ENCODE measurements at places on chromosomes 3 and 15.

GRCh38 chr3:87413814-87414213 is 137.4 kb upstream of the POU1F1 start:
- no peak for DNase-seq

- DNase-seq: no peak
Measured at GRCh38 chr3:149428087-149428486, 46.4 kb upstream of the TM4SF4 start.

DNA sequence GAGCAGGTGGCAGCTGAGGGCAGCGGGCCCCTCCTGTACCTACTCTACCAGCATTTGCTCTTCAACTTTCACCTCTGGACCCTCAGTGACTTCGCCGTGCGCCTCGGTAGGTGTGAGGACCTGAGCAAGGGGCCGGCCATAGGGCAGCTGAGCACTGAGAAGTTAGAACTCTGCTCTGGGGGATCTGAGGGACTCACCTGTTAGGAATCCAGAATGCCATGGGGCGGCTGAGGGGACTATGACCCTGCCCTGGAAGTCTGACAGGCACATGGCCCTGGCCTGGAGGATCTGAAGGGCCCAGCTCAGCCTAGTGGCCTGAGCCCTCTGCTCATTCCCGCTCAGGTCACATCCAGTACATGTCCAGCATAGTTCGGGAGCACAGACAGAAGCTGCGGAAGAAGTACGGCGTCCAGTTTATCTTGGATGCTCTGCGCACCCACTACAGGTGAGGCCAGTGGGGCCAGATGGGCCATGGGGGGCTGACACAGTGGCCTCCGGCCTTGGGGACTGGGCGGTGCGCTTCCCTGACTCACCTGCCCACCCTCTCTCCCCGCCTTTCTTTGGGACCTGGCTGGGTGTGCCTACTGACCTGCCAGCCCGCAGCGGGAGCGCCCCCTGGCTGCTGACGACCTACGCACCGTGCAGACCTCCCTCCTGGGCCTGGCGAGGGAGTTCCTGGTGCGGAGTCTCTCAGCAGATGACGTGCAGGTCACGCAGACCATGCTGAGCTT is 18.8 kb downstream of the NBEAL2 start:
- DNase-seq: peak; percentile 98

DNA sequence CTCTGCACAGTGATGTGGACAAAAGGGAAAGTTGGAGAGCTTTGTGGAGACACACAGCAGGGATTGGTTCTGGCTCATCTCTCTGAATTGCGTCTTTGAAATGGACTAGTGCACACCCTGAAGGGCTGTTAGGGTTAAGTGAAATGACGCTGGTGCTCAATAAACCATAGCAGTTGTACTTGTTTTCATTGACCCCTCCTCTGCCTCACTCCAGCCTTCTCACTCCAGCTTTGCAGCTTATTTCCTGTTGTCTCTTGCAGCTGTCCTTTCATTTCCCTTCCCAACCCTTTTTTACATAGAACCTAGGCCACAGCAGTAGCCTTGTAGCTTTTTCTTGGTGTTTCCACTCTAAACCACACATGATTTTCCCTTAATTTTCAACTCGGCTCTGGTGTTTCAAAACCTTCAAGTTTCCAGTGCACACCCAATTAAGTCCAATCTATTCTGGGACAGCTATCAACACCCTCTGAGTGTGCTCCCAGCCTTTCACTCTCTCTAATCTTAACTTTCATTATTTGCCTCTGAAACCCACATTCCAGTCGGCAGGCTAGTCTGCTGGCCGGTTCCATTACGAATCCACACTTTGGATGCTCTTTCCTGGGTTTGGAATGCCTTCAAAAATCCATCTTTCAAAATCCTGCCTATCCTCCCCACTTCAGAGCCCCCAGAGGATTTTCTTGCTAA is 6.4 kb downstream of the C3orf52 start:
- DNase-seq: no peak

DNA sequence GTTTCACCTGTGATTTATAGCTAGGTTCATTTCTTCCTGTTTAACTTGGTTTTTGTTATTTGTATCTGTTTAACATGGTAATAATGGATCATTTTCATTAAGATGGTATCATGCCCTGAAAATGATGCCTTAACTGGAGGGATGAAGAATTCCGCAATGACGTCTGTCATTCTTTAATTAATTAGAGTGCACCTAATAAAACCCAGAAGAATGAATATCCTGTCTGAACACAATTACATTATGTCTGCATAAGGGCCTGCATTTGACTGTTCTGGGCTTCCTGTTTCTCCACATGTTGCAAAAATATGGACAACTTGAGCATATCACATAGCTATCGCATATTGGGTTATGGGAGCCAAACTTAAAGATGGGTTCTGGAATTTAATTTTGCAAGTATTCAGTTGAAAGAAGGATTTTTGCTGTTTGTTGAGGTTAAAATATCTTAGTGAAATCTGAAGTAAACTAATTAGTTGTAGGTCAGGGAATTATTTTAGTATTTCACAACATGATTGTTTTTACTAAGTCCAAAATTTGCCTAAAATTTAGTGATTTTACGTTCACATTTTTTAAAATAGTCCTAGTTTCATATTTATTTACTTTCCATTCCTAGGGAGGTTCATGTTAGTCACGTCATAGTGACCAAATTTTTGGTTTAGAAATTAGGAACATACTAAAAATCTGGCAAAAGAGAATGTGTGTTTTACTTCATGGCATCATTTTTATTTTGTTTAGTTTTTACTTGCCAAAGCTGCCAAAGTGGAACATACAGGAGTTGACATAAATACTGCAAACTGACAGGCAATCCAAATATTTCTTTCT is 321.0 kb upstream of the TGFBR2 start:
- DNase-seq: no peak

DNA sequence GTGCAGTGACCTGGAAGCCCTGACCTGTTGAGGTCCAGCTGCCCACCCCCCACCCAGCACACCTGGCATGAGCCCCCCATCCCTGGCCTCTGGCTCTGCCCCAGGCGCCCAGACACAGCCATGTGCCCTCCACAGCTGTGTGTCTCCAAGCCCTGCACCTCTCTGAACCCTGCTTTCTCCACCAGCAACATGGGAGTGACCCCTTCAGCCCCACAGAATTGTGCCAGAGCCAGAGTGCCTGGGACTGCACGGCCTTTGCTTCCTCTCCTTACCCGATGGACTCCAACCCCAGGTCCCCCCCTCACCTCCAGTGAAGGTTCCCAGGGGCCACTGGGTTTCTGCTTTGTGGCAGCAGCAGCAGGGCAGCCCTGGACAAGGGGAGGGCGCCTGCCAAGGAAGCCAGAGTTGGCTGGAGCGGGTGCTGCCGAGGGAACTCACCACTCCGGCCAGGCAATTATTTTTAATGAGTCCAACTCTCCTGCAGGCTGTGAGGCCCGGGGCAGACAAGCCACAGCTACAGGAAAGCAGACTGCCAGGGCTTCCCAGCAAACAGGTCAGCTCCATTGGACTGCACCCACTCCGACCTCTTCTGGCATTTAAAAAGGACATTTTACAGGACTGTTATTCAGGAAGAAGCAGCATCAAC is 24.1 kb downstream of the PRR20G start:
- DNase-seq: no peak

DNA sequence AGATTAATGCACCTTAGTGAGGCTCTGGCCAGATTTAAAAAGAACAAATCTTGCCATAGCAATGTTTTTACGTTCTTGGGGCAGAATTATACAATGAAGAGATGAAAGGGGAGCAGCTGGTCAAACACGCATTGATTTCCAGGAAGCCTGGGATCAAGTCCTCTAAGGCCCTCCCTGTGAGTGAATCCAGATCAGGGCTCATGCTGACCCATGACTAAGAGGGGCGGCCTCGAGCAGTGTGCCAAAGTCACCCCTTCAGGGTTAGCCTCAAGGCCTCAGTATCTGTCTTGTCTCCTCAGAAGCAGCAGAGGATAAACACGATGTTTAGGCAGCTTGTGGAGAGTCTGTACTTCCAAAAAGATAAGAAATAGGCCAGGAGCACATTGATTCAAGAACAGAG is 9.3 kb upstream of the RBP1 start:
- no peak for DNase-seq

DNA sequence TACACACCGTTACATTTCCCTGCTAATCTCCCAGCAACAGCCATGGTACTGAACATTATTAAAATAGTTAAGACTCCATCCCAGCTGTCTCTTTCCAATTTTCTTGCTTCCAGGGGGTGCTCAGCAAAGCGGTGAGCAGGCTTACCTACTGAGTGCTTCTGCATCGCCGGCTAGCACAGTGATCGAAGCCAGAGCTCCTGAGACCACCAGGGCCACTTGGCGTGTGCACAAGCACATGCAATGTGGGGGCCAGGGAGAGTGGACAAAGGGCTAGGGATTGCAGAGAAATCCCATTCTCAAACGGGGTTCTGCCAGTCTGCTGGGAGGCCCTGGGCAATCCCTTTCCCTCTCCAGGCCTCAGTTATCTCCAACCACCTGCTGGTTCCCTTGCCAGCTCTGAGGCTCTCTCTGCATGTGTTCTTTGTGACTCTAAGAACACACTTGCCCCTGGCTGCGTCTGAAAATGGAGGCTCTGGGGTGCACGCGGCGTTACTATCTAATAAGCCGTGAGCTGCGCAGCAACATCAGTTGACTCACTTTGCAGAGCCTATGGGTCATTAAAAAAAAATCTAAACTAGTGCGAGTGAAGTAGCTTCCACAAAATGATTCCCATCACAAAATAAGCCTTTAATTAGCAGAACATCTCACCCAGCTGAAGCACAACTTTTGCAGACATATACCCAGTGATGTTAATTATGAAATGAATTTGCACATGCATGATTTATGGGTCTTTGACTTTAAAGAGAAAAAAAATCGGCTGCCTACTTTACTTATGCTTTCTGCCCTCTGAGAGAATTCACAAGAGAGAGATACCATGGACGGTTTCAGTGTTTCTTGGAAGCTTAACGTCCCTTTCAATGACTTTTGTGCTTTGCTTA is 271.5 kb downstream of the TLE3 start:
- DNase-seq: peak; percentile 57

DNA sequence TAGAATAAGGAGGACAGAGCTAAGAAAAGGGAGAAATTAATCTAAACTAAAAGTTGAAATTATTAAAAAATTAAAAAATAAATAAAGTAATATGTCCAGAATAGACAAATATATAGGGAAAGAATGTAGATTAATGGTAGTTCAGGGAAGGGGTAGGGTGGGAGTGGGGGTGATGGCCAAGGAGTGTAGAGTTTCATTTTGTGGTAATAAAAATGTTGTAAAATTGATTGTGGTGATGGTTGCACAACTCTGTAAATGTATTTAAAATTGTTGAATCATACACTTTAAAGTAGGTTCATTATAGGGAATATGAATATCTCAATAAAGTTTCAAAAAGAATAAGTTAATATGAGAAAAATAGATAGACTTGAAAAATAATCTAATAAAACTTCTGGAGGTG is 21.0 kb upstream of the FNDC3B start:
- DNase-seq: no peak

- peak; percentile 69 for DNase-seq
Measured at GRCh38 chr15:67066959-67067853, 1.8 kb downstream of the SMAD3 start.

GRCh38 chr15:88208396-88208795 is 48.1 kb downstream of the NTRK3 start:
- no peak for DNase-seq

GRCh38 chr3:51436998-51437639 is 46.0 kb downstream of the RBM15B start:
- DNase-seq: no peak

DNA sequence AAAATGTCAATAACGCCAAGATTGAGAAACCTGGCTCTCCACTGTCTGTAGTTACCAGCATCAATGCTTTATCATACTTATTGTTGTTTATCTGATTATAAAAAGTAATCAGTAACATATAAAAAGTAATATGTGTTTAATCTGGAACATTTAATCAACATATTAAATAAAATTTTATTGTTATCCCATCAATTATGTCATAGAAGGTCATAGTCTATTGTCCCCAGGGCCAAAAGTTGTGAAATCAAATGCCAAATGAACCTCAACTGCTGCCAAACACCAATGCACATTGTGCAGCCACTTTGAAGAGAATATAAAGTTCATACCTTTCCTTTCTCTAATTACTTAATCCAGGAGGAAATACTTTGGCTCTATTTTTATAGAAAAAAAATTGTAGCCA is 106.6 kb downstream of the EOMES start:
- no peak for DNase-seq

DNA sequence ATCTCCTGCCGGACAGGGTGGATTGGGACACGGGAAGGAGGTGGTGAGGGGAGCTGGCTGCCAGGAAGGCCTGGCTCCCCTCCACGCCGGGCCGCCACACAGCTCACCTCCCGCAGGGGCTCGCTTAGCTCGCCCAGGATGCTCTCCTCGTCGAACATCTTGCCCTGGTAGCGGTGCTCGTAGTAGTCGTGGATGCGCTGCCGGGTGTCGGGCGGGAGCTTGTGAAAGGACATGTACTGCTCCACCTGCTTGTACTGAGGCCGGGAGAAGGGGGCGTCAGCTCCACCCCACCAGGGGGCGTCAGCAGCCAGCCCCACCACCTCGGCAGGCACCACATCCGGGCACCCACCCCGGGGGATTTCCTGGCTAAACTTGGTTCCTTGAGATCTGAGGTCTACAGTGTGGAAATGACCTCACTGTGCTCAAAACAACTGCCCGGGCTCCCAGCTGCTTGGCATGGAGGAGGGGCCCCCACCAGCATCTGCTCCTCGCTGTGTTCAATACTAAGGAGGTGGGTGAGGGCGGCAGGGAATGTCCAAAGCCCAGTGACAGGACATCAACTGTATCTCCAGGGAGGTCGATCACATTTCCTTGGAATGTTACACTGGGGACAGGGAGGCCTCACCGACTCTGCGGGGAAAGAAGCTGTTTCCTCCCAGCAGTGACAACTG is 43.4 kb downstream of the HCN4 start:
- DNase-seq: peak; percentile 87

- DNase-seq: no peak
Measured at GRCh38 chr15:78411061-78411460, 27.0 kb upstream of the IREB2 start.

GRCh38 chr3:88028876-88029275 is 29.9 kb downstream of the CGGBP1 start:
- no peak for DNase-seq

DNA sequence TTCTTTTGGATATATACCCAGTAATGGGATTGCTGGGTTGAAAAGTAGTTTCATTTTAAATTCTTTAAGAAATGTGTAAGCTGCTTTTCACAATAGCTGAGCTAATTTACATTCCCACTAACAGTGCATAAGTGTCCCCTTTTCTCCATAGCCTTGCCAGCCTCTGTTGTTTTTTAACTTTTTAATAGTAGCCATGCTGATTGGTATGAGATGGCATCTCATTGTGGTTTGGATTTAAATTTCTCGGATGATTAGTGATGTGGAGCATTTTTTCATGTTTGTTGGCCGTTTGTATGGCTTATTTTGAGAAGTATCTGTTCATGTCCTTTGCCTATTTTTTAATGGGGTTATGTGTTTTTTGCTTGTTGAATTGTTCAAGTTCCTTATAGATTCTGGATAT is 444.3 kb upstream of the ATP11B start:
- DNase-seq: no peak

DNA sequence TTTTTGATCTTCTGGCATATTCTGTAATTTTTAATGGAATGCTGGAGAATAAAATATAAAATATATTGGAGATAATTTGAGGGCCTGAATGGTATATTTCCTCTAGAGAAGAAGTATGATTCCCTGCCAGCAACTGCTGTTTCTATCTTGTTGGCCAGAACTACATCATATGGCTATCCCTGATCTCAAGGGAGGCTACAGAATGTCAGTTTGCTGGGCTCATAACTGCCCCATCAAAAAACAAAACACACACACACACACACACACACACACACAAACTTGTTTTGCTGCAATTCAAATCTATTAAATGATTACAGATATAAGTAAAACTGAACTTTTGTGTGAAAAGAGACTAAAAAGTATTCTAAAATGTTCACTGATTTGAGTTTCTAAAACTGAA is 51.0 kb downstream of the RASA2 start:
- DNase-seq: no peak

Measured in H7 (cell line).